HL-60 (cell line): ENCODE measurements at places on chromosomes 12 and 14.

DNA sequence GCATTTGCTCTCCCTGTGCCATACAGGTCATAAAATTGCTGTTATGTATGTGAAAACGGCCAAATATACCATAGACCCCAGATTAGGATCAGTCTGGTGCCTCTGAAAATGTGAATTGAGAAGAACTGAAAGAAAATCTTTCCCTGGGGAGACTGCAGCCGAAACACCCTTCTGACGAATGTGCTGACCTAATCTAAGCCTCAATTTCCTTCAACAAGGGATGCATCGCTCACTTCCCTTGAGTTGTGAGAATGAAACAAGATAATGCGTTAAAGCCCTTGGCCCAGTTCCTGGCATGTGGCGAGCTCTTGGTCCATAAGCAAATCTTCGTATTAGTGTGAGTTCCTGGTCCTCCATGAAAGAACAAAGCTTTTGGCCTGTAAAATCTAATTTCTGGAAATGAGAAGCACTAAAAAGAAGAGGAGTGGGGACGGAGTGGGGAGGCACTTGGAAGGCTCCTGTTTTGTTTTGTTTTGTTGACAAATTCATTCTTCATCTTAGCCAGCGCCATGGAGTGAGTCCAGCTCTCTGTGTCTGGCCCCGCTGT, 49.5 kb upstream of the RTRAF start:
- no peak for DNase-seq

DNA sequence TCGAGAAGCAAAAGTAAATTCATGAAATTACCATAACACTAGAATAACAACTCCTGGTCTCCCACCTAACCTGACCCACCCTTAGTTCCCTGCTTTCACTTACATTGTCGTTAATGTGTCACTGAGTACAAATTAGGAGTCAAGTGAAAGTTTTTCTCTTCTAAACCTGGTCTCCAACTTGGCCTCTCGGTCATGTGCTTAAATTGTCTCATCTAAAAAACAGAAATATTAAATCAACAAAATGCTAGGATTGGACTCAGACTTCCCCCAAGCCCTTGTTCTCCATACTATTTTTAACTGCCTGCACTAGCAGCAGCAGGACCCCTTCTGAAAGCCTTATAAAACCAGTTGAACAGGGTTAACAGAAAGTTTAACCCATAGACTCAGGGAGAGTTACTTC, 1.8 kb upstream of the BTG1 start:
- no peak for DNase-seq

DNA sequence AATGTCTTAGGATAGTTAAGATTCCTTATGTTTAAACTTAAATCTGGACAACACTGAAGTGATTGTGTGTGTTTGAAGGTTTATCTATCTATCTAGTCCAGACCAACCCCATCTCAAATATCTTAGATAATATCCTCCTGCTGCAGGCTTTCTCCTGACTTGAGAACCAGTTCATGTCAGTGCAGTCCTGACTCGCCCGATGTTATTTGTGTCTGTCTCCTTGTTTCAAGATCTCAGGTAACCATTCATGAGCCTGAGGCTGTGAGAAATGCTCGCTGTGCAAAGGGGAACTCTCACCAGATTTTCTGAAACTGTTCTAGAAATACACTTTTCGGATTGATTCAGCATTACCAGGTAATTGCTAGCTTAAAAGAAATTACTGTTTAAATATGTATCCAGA, 356.2 kb downstream of the SNAPC1 start:
- no peak for DNase-seq

- no peak for DNase-seq
These were observed 482 bp upstream of the IFI27L2 start for GRCh38 chr14:94129758-94130414.

DNA sequence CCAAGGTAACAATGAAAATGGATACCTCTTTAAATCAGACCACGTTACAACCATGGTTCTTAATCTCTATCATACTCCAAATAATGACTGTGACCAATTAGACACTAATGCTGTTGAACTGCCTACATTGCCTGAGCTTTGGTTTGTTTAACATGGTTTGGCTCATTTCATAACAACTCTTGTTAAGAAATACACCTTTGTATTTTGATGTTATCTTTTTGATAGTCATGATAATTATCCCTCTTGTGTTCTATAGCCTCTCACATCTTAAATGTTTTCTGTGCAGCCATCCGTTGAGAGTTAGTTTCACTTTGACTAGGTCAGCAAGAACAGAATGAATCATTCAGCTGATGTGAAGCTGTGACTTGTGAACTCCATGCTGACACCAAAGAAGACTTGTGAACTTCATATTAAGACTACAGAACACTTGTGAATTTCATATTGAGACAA, 75.5 kb upstream of the RERGL start:
- no peak for DNase-seq

DNA sequence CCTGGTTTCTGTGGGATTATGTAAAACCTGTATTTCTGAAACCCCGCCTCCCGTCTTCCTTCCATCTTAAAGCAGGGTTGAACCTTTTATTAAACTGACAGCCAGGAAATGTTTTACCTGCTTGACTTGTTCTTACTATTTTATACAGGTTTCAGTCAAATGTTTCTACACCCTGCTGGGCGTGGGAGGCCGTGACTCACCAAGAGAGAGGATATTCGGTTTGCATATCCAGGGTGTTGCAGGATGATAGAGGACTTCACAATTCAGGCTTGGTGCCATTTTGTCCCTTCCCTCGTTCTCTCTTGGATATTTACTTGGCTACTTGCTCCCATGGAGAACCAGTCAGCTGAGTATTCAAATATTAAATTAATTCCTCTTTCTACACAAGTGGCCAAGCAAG, 69.7 kb downstream of the ARF6 start:
- no peak for DNase-seq

- DNase-seq = no peak
These were observed 131.9 kb downstream of the RMST start for GRCh38 chr12:97594236-97595088.

GRCh38 chr14:104866451-104867370, 1.6 kb downstream of the CEP170B start:
- DNase-seq = no peak

DNA sequence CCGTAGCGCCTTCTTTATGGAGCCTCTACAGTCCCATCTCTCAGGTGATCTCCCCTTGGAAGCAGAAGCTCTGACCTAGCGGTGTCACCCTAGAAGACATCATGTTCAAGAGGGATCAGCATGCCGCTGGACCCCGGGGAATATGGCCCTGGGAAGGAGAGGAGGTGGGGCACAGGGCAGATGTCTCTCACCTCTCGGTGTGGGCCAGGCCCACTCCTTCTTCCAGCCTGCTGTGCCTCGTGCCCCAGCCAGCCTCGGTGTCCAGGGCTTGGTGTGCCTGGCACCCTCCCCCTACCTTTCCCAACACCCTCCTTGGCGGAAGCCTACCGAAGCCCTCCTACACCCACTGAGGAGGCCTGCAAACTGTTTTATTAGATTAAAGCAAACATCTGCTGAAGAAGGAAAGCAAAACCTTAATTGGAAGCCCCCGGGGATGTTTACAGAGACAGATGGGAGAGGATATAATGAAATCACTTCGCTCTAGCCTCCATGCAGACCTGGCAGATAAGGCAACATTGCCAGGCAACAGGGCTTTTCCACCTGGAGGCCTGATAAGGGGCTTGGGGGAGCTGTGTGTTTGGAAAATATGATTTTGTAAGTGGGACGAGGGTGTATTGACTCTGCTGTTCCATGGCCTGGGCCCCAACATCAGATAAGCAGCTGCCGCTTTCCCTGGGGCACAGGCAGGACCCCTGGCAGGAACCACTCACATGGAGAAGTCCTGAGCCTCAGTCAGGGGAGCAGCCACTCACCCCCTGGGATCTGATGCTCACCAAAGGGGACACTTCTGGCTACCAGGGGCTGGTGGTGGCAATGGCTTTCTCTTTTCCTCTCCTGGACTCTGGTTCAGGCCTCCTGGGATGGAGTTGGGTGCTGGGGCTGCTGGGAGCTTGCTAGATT, 5.7 kb upstream of the CHGA start:
- no peak for DNase-seq

- no peak for DNase-seq
These were observed 78.4 kb downstream of the CATSPERB start for GRCh38 chr14:91653451-91653850.

DNA sequence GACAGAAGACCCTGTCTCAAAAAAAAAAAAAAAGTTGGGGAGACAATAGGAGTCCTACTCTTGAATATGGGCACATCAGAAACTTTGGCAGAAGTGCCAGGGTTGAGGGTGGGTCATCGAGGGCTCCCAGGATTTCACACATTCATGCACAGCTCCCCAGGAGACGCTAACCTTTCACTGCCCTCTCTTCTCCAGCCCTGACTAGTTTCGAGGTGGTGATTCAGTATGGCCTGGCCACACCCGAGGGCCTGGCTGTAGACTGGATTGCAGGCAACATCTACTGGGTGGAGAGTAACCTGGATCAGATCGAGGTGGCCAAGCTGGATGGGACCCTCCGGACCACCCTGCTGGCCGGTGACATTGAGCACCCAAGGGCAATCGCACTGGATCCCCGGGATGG, 29.4 kb upstream of the LRP1-AS start:
- DNase-seq = no peak

DNA sequence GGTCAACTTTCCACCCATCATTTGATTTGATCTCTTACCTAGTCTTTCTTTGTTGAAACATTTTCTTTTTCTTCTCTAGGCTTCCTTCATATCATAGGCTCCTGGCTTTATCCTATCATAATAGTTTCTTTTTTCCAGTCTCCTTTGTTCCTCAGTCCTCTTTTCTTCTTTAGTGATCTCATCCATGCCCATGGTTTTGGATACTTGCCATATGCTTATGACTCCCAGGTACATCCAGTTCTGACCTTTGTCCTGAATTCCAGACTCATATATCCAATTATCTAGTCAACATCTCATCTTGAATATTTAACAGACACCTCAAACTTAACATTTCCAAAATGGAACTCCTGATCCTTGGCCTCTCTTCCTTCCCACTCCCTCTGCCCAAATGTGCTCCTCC, 36.1 kb upstream of the KRAS start:
- no peak for DNase-seq

- no peak for DNase-seq
These were observed 39.4 kb downstream of the ZFHX2 start for GRCh38 chr14:23512156-23512555.

DNA sequence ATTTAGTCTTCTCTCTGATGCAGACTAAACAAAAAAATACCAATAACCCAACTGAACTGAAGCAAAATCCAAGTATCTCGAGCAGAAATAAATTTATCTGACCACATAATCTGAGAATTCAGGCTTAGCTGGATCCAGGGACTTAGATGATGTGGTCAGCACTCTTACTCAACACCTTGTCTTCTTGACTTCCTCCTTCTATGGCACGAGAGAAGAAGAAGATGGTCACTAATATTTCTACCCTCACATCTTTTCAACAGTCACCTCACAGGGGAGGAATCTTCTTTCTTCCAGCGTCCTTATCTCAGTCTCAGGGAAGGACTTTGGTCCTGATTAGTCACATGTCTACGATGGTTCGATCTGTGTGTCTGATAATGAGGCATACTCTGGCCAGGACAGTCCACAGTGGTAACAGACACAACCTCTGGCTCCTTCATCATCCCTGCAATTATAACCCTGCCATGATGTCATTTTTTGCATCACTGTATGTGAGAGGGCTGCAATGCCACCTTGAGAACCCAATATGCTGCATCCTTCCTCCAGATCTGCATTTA, 15.8 kb downstream of the RGS6 start:
- DNase-seq = no peak

GRCh38 chr12:130013771-130014484, 110.1 kb upstream of the TMEM132D start:
- DNase-seq = peak; percentile 50

DNA sequence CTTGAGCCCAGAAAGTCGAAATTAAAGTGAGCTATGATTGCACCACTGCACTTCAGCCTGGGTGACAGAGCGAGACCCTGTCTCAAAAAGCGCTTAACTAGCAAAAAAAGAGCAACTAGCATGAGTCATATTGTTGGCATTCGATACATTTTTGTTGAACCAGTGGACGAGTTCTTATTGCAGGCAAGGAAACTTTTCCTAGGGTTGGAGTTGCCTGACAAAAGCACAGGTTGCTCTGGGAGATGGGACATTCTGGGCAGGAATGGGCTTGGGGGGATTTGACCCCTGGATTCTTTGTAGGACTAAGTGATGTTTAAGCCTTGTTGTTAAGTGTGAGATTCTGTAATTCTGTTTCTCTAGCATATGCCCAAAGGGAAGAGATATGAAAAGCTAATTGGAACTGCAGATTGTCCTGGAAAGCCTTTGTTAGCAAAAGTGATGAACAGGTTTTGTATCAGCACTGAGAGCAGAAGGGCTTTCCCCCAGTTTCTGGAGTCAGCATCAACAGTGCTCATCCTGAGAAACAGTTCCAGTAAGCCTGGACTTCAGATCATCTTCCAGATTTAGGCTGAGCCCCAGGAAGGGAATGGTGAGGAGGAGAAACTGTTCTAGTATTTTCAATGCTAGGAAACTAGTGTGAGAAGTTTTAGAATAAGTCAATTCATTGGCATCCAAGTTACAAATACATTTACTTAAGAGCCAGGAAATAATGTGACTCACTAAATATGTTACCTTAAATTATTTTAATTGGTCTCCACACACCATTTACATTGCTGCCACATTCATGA, 123.1 kb downstream of the SRGAP1 start:
- no peak for DNase-seq

GRCh38 chr14:53539489-53540126, 386.5 kb upstream of the DDHD1 start:
- peak; percentile 28 for DNase-seq

DNA sequence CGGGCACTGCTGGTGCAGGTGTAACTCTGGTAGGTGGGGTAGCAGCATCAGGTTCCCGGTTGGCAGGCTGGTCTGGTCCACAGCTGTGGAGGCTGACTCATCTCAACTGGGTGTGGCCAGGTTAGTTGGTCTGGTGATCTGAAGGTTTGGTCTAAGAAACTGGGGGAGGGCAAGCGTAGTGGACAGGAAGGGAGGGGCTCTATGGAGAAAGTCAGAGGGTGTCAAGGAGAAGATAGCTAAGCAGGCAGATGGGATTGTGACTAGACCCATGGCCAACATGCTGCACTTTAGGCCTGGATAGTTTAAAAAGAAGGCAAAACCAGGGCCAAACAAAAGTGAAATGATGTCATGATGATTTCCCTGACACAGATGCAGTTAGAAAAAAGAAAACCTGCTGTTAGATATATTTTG, 7.9 kb downstream of the TRIM9 start:
- no peak for DNase-seq

GRCh38 chr14:105328678-105329390, 14.3 kb downstream of the PACS2 start:
- DNase-seq = no peak

GRCh38 chr14:22304326-22304725, 284.7 kb downstream of the DAD1 start:
- no peak for DNase-seq

DNA sequence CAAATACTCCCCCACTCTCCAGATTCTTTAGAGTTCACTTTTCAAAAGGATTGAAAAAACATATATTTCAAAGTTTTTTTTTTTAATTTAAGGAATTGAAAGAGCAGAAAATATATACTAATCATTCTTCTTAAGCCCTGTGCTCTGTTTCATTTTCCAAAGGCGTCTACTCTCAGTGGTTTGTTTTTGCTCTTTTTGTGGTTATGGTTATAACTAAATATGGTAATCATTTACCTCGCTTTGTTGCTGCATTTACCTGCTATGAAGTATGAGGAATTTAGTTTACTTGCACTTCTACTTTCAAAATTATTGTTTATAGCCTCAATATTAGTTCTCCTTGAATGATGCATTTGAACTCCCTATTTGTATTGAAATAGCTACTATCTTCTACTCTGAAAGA, 55.9 kb upstream of the LRRK2 start:
- DNase-seq = no peak

- no peak for DNase-seq
These were observed 19.6 kb upstream of the ATP5MC2 start for GRCh38 chr12:53695152-53696145.
